ENCODE measurements at places on chromosomes 5 and 9.
A peak's percentile ranks its signal among the peaks of the same experiment; 100 is the strongest.

DNA sequence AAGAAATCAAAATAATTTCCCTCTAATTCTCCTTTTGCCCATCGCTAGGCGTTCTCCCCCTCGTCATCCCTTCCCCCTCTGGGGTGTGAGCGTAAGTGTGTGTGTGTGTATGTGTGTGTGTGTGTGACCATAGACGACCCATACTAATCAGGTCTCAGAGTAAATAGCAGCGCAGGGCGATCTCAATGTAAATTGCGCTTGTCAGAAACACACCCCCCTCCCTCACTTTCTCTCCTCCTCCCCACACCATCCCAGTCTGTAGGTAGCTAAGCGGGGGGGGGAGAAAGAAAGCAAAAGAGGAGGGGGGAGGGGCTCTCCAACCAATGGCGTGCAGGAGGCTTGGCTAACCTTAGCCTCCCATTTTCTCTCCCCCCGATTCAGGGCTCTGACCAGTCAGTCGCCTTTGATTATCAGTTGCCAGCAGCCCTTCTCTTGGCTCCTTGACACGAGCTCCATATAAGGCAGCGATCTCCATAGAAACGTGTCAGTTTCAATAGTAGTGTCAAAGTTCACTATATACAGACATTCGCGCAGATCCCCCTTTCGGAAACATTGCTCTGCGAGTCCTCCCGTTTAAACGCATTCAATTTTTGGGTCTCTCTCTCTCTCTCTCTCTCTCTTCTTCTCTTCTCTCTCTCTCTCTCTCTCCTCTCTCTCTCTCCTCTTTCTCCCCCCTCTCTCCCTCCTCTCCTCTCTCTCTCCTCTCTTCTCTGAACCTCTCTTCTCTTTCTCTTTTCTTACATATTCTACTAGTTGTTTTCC, at the start of gene NR2F1:
Gene NR2F1 (plus strand): TSS at position 546 of the 762 bp plus-strand sequence. CDS start 1,802 bp downstream, outside the sequence.
- DNase-seq, result peak; percentile 93

- DNase-seq, result no peak
Observed at GRCh38 chr5:171488876-171489275, 69.4 kb downstream of the FGF18 start.

GRCh38 chr9:110784309-110784708, 115.7 kb downstream of the MUSK start:
- DNase-seq, result no peak

- no peak for DNase-seq
Observed at GRCh38 chr5:139756971-139757370, 38.6 kb upstream of the PSD2 start.

- no peak for DNase-seq
Observed at GRCh38 chr9:93187047-93187446, 3.1 kb downstream of the WNK2 start.

DNA sequence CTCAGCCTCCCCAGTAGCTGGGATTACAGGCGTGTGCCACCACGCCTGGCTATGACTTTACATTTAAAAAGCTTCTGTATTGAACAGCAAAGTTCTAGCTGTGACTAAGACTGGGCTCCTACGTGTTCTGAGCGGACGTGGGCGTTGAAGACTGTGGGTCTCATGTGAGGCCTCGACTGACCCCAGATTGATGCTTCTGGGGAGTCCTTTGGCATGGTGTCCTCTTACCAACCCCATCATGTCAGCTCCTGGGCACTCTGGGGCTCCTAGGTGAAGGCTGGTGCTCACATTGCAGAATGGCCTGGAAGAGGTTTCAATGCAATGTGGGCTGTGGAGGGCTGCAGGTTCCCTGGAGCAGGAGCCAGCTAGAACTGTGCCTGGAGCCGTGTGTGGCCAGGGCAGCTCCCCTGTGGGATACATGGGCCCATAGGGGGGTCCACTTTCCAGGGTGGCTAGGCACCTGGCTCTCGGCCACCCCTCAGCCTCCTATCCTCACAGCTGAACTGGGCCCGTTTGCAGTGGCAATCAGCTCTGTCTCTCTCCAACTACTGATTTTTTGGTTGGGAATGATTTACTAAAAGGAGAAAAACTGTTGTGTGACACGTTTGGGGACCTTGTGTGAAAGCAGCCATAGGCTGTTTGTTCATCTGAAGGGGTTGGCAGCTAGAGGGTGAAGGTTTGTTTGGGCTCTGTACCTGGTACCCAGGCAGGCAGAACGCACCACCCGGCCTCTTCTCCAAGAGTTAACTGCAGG, 29.7 kb downstream of the SLC25A25 start:
- no peak for DNase-seq

DNA sequence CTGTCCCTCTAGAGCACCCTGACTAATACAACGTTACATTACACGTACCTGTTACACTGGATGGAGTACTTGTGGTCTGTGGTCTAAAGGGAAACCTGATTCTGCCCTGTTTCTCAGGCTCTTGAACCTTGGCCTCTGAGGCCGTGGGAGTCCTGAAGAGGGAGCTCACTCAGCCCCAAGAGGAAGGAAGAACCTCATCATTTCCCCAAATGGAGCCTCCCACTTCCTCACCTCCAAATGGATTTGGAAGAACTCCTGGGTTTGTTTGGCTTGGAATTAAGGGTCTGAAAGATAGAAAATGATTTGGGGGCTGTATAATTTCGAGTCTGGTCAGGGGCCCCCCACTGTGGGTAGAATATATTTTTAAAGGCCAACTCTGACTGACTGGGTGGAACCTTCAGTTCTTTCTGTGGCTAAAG, 200.2 kb downstream of the SEMA6A start:
- no peak for DNase-seq

Data from mucosa of gallbladder (tissue), 1 donor.